Occipital lobe (tissue), 3 donors: ENCODE measurements at places on chromosomes 1 and 21.

DNA sequence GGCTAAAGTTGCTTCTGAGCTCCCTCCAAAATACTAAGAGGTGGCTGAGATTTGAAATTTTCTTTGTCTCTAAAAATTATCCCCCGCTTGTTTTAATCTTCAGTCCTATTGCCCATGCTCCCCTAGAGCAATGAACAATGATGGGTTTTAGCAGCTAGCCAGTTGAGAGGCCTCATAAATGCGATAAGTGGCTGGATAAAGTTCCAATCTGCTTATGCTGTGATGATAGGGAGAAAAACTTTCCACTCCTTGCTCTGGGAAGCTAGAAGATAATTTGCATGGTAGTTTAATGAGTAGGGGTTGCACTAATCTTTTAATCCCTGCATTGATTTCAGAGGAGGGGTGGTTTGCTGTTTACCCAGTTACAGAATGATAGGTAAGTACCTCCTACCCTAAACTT lies 9.6 kb upstream of the PRPF3 start:
- no peak for DNase-seq

DNA sequence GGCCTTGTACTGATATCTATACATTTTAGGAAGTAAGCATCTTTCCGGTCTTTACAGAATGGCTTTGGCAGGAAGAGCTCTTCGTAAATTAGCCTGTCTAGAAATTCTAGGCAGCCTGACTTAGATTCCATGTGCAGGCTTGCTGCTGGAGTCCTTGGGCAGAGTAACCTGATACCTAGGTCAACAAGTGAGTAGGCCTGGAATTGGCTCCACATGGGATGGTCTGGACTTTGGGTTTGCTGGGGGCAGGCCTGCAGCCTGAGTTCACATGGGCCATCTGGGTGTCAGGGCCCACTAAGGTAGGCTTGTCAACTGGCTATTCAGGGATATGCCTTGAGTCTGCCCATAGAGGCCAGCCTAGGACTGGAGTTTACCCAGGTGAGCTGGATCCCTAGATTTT lies 59.6 kb upstream of the CYYR1 start:
- DNase-seq, result no peak

DNA sequence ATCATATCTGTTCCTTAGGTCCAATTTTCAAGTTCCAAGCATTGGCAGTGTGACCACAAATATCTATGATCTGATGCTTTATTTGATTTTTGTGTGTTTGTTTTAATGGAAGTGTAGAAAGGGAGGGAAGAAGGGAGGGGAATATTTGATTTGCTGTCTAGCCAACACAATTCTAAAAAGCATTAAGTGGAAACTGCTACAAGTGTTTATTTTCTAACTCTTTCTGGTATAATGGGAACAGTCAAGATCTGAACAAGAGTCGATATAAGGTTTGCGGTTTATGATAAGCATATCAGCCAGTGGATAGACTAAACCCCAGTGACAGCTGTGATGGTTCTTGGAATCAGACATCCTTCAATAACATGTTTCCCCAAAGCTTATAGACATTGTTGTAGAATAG lies 267.8 kb upstream of the SNX7 start:
- DNase-seq, result no peak

GRCh38 chr1:47468709-47469389 lies 31.0 kb downstream of the FOXD2 start:
- DNase-seq, result no peak

- DNase-seq, result no peak
These were observed 575.9 kb downstream of the USP25 start for GRCh38 chr21:16305686-16306085.

GRCh38 chr1:65001231-65001792 lies 35.0 kb upstream of the JAK1 start:
- no peak for DNase-seq

DNA sequence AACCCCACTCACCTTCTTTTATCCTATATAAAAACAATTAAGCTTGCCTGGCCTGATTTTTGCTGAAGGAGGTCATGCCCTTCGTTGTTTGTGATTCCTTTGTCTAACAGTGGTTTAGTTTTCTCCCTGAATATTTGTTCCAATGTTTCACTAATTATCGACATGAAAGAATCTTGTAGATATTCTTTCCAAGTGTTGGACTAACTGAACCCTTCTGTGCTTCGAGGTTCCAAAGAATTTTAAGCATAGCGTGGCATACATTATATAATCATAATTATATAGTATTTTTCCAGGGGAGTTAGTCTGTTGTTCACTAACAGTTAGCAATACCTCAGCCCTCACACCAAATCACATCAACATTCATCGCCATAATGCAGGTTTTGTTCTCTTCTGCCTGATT lies 418.9 kb upstream of the ADGRL2 start:
- no peak for DNase-seq

DNA sequence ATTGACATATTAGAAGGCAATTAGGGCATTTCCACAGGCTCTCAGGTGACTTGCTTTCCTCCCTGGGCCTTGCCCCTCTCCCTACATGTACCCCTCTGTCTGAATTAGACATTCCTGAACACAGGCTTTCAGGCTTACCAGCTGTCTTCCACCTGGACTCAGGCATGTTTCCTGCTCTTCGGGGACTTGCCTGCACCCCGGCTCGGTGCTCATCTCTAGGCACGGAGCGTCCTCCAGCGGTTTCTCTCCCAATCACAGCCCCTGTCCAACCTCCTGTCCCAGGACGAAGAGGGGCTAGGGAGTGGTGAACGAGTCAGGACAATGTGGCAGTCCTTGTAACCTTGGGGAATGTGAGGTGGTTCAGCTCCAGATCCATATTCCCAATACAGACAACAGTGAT lies 4.2 kb downstream of the PROK1 start:
- DNase-seq, result no peak

DNA sequence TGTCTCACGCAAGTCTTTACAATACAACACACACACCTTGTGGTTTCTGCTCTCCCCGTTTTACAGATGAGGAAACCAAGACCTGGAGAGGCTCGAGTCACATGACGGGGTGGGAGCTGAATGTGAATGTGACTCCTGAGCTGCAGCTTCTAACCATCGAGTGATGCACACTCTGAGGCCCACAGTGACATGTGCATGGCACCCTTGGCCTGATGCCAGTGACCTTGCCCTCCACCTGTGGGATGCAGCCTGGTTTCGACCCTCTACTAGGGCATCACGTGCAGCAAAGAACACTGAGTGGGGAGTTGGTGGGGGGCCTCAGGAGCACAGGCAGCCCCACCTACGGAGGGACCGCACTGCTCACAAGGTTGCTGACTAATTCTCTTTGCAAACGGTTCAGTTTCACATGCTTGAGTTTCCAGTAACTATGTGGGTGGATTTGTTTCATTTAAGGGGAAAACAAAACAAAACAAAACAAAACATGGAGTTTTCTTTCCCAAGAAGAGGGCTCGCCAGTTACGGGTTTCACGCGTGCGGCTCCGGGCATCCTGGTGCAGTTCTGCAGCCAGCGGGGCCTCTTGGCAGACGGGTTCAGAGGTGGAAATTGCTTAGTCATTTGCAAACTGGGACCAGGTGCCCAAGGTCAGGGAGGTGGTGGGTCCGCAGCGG lies 22.9 kb downstream of the SPSB1 start:
- no peak for DNase-seq

GRCh38 chr1:68969441-68969840 lies 472.6 kb upstream of the DEPDC1 start:
- no peak for DNase-seq

GRCh38 chr1:42720868-42721267 lies 19.2 kb downstream of the CLDN19 start:
- no peak for DNase-seq

DNA sequence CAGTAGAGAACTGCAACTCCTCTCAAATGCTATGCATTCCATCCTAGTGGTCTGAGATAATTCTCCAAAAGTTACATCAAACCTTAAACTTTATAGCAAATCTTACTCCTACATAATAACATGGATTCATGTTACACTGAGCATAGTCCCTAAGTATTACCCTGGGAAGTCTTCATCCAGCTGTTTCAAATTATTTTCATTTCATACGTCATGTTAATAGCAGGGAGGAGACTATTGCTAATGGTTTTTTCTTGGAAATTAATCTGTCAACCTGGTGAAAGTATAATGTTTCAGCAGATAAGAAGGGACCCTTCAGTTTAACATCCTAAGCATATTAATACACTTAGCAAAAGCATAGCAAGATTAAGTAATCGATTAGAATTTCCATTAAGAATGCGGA lies 318.1 kb downstream of the USP25 start:
- DNase-seq, result no peak
